Karpas-422 (cell line): ENCODE measurements at places on chromosomes 6 and 20. TPM values are rescaled to one million over a fixed set of nuclear protein-coding genes. Genes with fewer than 3 reads are reported as not detected.

DNA sequence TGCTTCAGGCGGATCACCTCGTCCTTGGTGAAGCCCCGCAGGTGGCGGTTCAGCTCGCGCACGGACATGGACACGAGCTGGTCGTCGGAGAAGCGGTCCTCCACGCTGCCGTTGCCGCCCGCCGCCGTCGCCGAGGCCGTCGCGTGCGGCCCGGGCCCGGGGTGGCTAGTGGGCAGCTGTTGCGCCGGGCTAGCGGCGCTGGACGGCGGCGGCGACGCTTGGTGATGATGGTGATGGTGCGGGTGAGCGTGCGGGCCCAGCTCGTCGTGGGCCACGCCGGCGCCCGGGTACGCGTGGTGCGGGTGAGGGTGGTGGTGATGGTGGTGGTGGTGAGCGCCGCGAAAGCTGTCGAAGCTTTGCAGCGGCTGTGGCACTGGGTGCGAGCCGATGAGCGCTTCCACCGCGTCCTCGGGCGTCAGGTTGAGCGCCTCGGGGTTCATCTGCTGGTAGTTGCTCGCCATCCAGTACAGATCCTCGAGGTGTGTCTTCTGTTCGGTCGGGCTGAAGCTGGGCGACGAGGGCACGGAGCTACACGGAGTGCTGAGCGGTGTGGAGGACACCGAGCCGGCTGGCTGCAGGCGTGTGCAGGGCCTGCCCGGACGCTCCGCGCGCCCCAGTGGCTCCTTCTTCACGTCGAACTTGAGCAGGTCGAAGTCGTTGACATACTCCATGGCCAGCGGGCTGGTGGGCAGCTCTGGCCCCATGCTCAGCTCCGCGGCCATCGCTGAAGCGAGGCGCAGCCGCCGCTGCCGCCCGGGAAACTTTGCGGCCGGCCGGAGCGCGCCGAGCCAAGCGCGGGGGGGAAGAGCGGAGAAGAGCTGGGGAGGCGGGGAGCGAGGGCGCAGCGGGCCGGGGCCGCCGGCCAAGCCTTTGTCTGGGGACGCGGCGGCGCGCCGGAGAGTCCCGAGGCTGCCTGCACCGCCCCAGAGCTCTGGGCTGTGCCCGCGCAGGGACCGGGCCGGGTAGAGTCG, 622 bp downstream of the MAFB start:
- no peaks in the 10 kb centered on the region for H3K4me1 ChIP-seq
- H3K27me3 ChIP-seq: no peaks in the 10 kb centered on the region
- H3K27ac ChIP-seq: no peak overlapping the region
- H3K4me3 ChIP-seq: no peak overlapping the region

GRCh38 chr6:111970426-111970825, 83.5 kb upstream of the CCN6 start:
- no peak overlapping the region for H3K27ac ChIP-seq
- no peaks in the 10 kb centered on the region for H3K4me1 ChIP-seq
- no peaks in the 10 kb centered on the region for H3K36me3 ChIP-seq
- no peak overlapping the region for H3K4me3 ChIP-seq
- no peaks in the 10 kb centered on the region for H3K27me3 ChIP-seq

- DNase-seq: peak; percentile 52
- H3K27me3 ChIP-seq: no peaks in the 10 kb centered on the region; the same call in 1 of the 2 replicates
- H3K36me3 ChIP-seq: no peaks in the 10 kb centered on the region
- H3K4me3 ChIP-seq: no peak overlapping the region
- no peak overlapping the region for H3K27ac ChIP-seq
- H3K4me1 ChIP-seq: peaks cover 23% of the 10 kb centered on the region
Observed at GRCh38 chr6:48714250-48714649, 603.3 kb upstream of the PTCHD4 start.

DNA sequence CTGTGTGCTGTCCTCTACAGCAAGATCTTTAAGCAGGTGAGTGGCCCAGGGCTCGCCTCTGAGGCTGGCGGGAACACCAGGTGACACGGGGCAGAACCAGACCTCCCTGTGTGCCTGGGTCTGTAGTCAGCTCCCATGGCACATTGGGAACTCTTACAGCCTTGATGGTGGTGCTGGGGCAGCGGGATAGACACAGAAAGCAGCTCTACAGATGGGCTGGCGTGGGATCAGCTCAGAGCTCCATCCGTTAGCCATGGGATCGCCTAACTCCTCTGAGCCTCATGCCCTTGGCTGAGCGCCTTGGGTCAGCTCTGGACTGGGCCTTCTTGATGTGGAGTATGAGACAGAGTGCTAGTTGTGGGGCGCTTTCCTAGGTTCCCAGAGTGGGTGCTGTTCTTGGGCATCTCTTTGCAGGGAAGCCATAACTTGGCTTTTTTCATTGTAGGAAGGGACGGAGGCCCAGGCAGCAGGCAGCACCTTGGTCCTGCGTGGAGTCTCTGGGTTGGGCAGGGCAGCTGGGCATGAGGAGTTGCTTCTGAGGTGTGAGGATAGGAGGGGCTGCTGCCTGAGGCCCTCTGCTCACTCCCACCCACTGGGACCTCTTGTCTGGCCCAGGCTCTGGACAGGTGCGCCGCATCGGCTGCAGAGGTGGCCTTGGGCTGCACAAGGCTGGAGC, 51.3 kb downstream of the EFCAB8 start:
- no peak overlapping the region for H3K27ac ChIP-seq
- no peak for DNase-seq
- no peaks in the 10 kb centered on the region for H3K27me3 ChIP-seq

DNA sequence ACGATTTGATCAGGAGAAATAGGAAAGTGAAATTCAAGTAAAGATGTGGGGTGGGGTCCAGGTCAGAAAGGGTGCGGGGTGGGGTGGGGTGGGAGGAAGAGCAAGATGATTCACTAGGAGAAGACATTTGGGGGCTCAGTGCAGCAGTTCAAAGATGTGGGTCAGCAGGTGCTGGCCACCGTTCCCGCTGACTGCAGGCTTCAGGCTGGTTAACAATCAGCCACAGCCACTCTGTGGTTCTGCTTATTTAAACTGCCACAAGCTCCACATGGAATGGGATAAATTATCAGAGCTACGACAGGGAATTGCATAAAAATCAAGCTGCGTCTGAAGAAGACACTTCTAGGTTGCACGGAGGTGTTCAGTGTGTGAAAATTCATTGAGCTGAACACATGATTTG, 49.4 kb downstream of the TRAM2 start:
- H3K27me3 ChIP-seq: no peaks in the 10 kb centered on the region
- DNase-seq: no peak
- H3K27ac ChIP-seq: no peak overlapping the region
- H3K36me3 ChIP-seq: no peaks in the 10 kb centered on the region
- no peak overlapping the region for H3K4me3 ChIP-seq

GRCh38 chr6:88135578-88136114, 30.5 kb downstream of the CNR1 start:
- no peaks in the 10 kb centered on the region for H3K36me3 ChIP-seq
- H3K27ac ChIP-seq: no peak overlapping the region
- peaks cover 11% of the 10 kb centered on the region for H3K4me1 ChIP-seq
- H3K27me3 ChIP-seq: no peaks in the 10 kb centered on the region
- DNase-seq: no peak
- no peak overlapping the region for H3K4me3 ChIP-seq

- H3K27me3 ChIP-seq: no peaks in the 10 kb centered on the region
- H3K36me3 ChIP-seq: no peaks in the 10 kb centered on the region
- no peak overlapping the region for H3K27ac ChIP-seq
- H3K4me3 ChIP-seq: no peak overlapping the region
- DNase-seq: peak; percentile 45
Observed at GRCh38 chr6:33851959-33852358, 48.2 kb upstream of the MLN start.

DNA sequence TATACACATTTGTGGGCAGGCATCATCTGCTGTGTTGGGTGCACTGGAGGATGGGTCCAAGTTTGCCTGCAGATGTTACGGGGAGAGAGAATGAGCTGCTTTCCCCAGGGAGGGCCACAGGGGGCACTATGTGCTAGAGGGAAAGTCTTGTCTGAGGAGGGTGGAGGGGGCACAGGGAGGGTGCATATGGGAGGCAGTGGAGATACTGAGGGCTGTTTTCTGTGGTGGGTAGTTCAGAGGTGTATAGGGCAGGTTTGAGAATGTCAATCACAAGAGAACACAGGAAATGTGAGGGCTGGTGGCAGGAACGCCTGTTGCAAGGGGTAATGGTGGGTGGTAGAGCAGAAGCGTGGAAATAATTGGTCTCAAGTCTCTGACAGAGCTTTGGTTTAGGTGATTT, 7.7 kb upstream of the PTPRA start:
- no peak overlapping the region for H3K4me3 ChIP-seq
- H3K27ac ChIP-seq: no peak overlapping the region
- no peaks in the 10 kb centered on the region for H3K36me3 ChIP-seq
- H3K27me3 ChIP-seq: no peaks in the 10 kb centered on the region

GRCh38 chr6:160134779-160135547, 13.3 kb downstream of the SLC22A1 start:
- no peak for DNase-seq
- H3K36me3 ChIP-seq: no peaks in the 10 kb centered on the region
- no peak overlapping the region for H3K4me3 ChIP-seq
- H3K27me3 ChIP-seq: no peaks in the 10 kb centered on the region
- H3K4me1 ChIP-seq: no peaks in the 10 kb centered on the region

DNA sequence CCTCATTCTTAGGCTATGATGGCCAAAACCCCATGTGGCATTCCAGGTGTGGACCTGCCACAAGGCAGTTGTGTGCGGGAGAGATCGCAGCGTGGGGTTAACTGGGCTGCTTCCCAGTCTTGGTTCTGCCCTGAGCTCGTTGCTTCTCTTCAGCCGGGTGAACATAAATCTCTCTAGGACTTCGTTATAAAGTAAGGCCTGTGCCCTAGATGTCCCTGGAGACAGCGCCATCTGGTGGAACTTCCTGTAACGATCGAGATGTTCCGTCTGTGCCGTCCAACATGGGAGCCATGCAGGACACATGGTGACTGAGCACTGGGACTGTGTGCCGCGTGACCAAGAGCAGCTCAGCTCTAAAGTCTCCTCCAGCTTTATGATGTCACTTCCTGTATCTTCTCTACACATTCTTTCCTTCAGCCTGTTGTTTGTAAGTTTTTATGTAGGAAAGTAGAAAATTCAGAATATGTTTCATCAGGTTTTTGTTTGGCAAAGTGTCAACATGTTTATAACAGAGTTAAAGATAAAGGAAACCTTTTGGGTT, 26.8 kb upstream of the RPP40 start:
- H3K4me1 ChIP-seq: no peaks in the 10 kb centered on the region
- H3K27me3 ChIP-seq: no peaks in the 10 kb centered on the region
- no peaks in the 10 kb centered on the region for H3K36me3 ChIP-seq
- peak; percentile 96 for DNase-seq

GRCh38 chr20:56157530-56158203, 90.9 kb upstream of the MC3R start:
- H3K27ac ChIP-seq: no peak overlapping the region
- no peaks in the 10 kb centered on the region for H3K4me1 ChIP-seq
- no peaks in the 10 kb centered on the region for H3K36me3 ChIP-seq
- H3K4me3 ChIP-seq: no peak overlapping the region
- DNase-seq: no peak

DNA sequence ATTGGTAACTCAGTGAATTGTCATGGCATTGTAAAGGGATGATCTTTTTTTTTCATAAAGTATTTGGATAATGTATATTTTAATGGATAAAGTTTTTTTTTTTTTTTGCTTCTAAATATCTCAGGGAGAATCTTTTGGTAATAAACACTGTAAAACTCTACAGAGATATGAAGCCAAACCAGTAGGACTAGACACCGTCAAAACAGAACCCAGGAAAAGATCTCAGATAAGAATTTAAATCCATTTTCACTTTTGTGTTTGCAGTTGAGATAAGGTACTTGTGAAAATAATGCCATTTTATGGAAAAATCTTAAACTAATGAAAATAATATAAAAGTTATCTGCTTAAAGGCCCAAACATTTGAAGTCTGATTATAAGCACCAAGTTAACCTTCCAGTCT, 27.0 kb downstream of the FAM83B start:
- no peak overlapping the region for H3K27ac ChIP-seq
- no peak for DNase-seq
- no peak overlapping the region for H3K4me3 ChIP-seq
- H3K36me3 ChIP-seq: no peaks in the 10 kb centered on the region
- H3K27me3 ChIP-seq: no peaks in the 10 kb centered on the region
- no peaks in the 10 kb centered on the region for H3K4me1 ChIP-seq

DNA sequence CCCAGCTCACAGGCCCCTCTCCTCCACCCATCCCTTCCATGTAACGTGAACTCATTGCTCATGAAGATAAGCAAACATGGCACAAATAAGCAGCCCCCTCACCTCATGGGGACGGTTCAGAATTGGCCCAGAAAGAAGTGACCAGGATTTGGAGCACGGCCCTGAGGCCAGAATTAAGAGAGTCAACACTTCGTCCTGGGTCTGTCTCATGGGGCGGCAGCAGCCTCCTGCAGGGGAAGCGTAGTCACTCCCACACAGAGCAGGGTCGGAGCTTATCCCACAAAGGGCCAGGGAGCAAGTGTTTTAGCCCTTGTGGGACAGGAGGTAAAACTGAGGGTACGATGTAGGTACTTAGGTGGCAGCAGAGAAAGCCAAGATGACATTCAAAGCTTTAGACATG, 28.6 kb upstream of the DACT2 start:
- no peaks in the 10 kb centered on the region for H3K36me3 ChIP-seq
- DNase-seq: no peak
- H3K27me3 ChIP-seq: no peaks in the 10 kb centered on the region
- H3K27ac ChIP-seq: no peak overlapping the region

DNA sequence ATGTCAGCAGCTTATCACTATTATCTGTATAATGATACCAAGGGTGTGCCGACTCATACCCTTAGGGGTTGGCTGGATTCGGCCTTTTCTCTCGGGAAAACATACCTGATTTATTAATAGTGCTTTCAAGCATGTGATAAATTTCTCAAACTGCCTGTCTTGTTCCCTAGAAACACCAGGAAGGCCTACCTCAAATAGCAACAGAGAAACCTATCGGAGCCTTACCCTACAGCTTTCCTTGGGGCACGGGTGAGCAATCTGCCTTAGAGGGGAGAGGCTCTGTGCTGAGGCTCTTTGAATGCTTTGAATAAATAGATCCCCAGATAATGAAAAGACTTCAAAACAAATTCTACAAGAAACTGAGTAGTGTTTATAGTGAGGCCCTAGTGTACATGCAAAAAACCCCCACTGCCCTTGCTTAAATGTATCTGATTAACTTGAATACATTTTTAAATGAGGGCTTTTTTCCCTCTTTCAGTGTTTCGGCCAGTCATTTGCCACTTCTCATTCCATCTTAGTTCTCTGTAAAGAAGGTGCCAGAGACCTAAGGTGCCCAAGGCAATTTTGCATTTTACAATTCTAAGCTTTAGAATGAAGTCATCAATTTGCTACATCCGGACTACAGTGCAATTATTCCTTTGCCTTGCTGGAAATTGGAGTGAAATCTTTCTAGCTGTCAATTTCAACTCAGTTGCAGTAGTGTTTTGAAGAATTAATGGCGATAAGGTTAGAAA, 320.1 kb downstream of the ESR1 start:
- no peak overlapping the region for H3K4me3 ChIP-seq
- no peaks in the 10 kb centered on the region for H3K27me3 ChIP-seq
- H3K4me1 ChIP-seq: no peaks in the 10 kb centered on the region

LY6G6D gene
- total RNA-seq: not detected in 2 replicates

MAD2L1BP gene
- 28.5 and 32.2 TPM in 2 replicates for total RNA-seq

MCM8 gene
- 11.5 and 12.6 TPM in 2 replicates for total RNA-seq

AIF1 gene
- 0.76 TPM in 1 of 2 replicates, not detected in the other for total RNA-seq

SLC29A1 gene
- 26.9 and 29.3 TPM in 2 replicates for total RNA-seq

RSPH9 gene
- not detected in 2 replicates for total RNA-seq

INSM1 gene
- total RNA-seq: not detected in 2 replicates

NMBR gene
- not detected in 2 replicates for total RNA-seq

PPP1R3G gene
- not detected in 2 replicates for total RNA-seq

CLDN20 gene
- not detected in 2 replicates for total RNA-seq

MYH7B gene
- 0.07 TPM in 1 of 2 replicates, not detected in the other for total RNA-seq
